ENCODE measurements at places on chromosomes 6 and 20. TPM values are rescaled to one million over a fixed set of nuclear protein-coding genes. Genes with fewer than 3 reads are reported as not detected.
A peak's percentile ranks its signal among the peaks of the same experiment; 100 is the strongest.

The NELFE gene
- 74.5 TPM for total RNA-seq

The GJA1 gene
- total RNA-seq: 24.0 TPM

The OPN5 gene
- not detected for total RNA-seq

The FILIP1 gene
- total RNA-seq: 51.5 TPM

- H3K36me3 ChIP-seq: no peaks in the 10 kb centered on the region
- H3K27me3 ChIP-seq: no peaks in the 10 kb centered on the region
- no peak overlapping the region for H3K4me3 ChIP-seq
- no peaks in the 10 kb centered on the region for H3K4me1 ChIP-seq
- no peak for DNase-seq
Observed at GRCh38 chr6:124055963-124056362, 252.3 kb downstream of the NKAIN2 start.

DNA sequence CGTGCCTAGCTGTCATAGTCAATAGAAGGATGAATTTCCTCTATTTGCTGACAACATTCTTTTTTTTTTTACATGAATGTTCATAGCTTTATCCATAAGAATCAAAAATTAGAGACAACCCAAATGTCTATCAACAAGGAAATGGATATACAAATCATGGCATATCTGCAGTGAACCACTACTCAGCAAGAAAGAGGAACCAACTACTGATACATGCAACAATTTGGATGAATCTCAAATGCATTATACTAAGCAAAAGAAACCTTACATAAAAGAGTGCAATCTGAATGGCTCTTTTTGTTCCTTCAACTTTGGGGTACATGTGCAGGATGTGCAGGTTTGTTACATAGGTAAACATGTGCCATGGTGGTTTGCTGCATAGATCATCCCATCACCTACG, 17.7 kb upstream of the MCM9 start:
- H3K36me3 ChIP-seq: no peaks in the 10 kb centered on the region
- no peaks in the 10 kb centered on the region for H3K27me3 ChIP-seq
- no peak overlapping the region for H3K27ac ChIP-seq
- no peak for DNase-seq
- no peak overlapping the region for H3K4me3 ChIP-seq
- no peaks in the 10 kb centered on the region for H3K4me1 ChIP-seq

The KCNB1 gene
- 17.4 TPM for total RNA-seq

GRCh38 chr6:110140650-110141049, 38.8 kb downstream of the WASF1 start:
- H3K4me3 ChIP-seq: no peak overlapping the region
- H3K27ac ChIP-seq: no peak overlapping the region
- no peaks in the 10 kb centered on the region for H3K36me3 ChIP-seq
- H3K27me3 ChIP-seq: no peaks in the 10 kb centered on the region
- no peak for DNase-seq
- no peaks in the 10 kb centered on the region for H3K4me1 ChIP-seq

DNA sequence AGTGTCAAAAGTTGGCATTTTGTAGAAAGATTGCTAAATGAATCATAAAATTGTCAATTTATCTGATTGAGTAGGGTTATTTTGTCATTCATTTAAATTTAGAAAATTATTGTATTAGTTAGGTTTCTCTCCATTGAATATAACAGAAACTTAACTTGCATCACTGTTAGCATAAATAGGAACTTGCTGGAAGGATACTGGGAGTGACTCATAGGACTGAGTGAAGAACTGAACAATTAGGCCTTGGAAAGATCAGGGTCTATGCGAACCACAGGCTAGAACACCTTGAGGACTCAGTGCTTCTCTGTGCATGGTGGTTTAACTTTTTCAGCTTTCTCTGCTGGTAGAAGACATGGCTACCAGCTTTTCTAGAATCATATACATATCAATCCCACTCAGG, 67.7 kb upstream of the IFNGR1 start:
- no peak overlapping the region for H3K4me3 ChIP-seq
- no peaks in the 10 kb centered on the region for H3K36me3 ChIP-seq
- no peak overlapping the region for H3K27ac ChIP-seq
- H3K27me3 ChIP-seq: no peaks in the 10 kb centered on the region
- DNase-seq: no peak
- no peaks in the 10 kb centered on the region for H3K4me1 ChIP-seq

DNA sequence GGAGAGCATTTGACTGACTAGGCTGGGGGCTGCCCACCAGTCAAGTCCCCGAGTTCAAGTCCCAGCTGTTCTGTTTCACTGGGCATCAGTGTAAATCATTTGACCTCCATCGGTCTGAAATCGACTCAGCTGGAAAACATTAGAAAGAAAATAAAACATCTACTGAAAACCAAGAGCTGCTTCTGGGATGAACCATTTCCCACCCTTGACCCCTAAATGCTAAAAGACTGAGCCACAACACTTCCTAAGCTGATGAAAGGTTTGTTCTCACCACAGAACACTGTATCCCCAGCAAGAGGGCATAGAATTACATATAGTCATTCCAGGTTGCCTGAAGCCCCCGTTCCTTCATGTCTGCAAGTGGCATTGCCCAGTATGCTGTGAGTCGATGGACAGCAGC, 237.0 kb upstream of the TAB2 start:
- H3K36me3 ChIP-seq: no peaks in the 10 kb centered on the region
- H3K4me1 ChIP-seq: peaks cover 45% of the 10 kb centered on the region
- DNase-seq: no peak
- H3K27me3 ChIP-seq: no peaks in the 10 kb centered on the region
- no peak overlapping the region for H3K4me3 ChIP-seq

The HM13 gene
- total RNA-seq: 40.3 TPM

- H3K36me3 ChIP-seq: peaks cover 9% of the 10 kb centered on the region
- no peak overlapping the region for H3K27ac ChIP-seq
- DNase-seq: no peak
- H3K4me3 ChIP-seq: no peak overlapping the region
- peaks cover 19% of the 10 kb centered on the region for H3K4me1 ChIP-seq
Observed at GRCh38 chr20:13430346-13431002, 208.3 kb downstream of the TASP1 start.

- H3K4me1 ChIP-seq: peaks cover 27% of the 10 kb centered on the region
- peak overlapping the region; percentile 93 for H3K27ac ChIP-seq
- DNase-seq: peak; percentile 68
- H3K27me3 ChIP-seq: no peaks in the 10 kb centered on the region
- H3K4me3 ChIP-seq: peak overlapping the region; percentile 66
Observed at GRCh38 chr20:63708301-63709148, 686 bp downstream of the ZGPAT start.

The ANKEF1 gene
- total RNA-seq: 1.1 TPM

The VGLL2 gene
- not detected for total RNA-seq

DNA sequence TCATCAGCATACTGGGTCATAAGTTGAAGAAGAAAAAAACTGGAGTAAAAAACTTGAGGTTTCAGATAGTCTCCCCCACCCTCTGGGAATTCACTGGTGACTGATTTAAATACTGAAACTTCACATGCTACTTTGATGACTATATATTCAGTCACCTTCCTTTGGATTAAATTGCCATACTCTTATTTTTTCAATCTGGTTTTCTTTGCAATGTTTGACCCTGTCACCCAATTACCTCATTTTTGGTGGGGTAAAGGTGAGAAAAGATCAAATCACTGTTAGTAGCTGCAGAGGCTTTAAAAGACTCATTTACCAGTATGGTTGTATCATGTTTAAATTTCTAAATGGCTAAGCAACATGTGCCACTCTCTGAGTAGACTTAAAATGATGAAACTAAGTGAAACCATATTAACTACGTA, 862.7 kb upstream of the FLRT3 start:
- no peaks in the 10 kb centered on the region for H3K36me3 ChIP-seq
- no peaks in the 10 kb centered on the region for H3K27me3 ChIP-seq
- no peaks in the 10 kb centered on the region for H3K4me1 ChIP-seq
- no peak overlapping the region for H3K27ac ChIP-seq
- no peak for DNase-seq
- no peak overlapping the region for H3K4me3 ChIP-seq

DNA sequence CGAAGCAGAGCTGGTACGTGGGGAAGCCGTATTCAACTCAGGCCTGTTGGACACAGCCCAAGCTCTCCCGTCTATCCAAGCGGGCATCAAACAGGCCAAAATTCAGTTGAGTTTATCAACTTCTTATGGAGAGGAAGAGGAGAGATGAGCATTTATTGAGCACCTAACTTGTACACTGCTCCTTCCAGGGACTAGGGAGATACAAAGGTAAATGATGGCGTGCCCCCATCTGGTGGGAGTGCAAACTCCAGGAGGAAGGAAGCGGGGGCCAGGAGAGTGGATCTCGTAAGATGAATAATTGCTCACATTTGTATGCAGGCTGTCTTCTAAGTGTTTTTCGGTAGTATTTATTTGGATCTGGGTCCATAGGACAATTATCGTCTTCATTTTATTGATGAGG, 146.6 kb downstream of the SOBP start:
- H3K4me3 ChIP-seq: no peak overlapping the region
- H3K36me3 ChIP-seq: peaks cover 3% of the 10 kb centered on the region
- peaks cover 15% of the 10 kb centered on the region for H3K4me1 ChIP-seq
- H3K27me3 ChIP-seq: peaks cover 9% of the 10 kb centered on the region
- H3K27ac ChIP-seq: no peak overlapping the region

DNA sequence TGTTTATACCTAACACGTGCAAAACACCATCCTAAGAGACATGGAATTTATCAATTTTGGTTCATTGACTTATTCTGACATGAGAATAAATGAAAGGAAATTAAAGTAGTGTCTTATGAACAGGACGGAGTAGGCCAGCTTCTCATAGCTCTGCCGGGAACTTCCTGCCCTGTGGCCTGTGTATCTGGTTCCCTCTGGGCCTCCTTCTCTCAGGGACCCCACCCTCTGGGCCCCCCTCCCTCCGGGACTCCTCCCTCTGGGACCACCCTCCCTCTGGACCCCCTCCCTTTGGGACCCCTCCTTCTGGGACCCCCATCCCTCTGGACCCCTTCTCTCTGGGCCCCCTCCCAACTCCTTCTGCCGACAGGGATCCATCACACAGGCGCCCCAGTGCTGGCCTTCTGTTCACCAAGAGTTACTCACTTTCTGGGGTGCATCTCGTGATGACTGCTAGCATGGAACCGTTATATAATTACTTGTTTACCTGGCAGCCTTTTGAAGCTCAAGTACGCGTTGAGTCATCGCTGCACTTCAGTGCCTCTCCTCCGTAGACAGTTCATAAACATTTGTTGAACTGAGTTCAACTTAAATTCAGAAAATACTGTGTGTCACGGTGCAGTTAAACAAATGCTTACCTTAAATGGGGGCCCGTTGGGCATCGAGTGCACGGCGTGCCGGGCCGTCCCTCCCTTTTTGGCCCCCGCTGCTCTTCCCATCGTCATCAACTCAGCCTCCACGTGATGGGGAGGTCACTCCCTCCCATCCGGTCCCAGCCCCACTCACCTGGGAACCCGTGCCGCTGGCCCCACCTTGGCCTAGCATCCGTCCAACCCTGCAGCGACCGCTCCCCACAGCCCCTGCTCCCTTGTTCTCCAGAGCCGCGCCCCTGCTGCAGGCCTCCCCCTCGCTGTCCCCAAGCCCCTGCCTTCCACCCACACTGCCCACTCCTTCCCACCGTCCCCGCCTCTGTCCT, 8.1 kb downstream of the CCR6 start:
- DNase-seq: peak; percentile 79
- H3K27ac ChIP-seq: no peak overlapping the region
- no peak overlapping the region for H3K4me3 ChIP-seq
- no peaks in the 10 kb centered on the region for H3K27me3 ChIP-seq
- H3K36me3 ChIP-seq: no peaks in the 10 kb centered on the region

GRCh38 chr6:52341561-52342260, 20.2 kb upstream of the PAQR8 start:
- H3K27ac ChIP-seq: no peak overlapping the region
- H3K4me3 ChIP-seq: no peak overlapping the region
- DNase-seq: no peak
- no peaks in the 10 kb centered on the region for H3K36me3 ChIP-seq
- no peaks in the 10 kb centered on the region for H3K27me3 ChIP-seq
- no peaks in the 10 kb centered on the region for H3K4me1 ChIP-seq

The SCUBE3 gene
- 2.1 TPM for total RNA-seq

- H3K36me3 ChIP-seq: no peaks in the 10 kb centered on the region
- no peak overlapping the region for H3K27ac ChIP-seq
- no peaks in the 10 kb centered on the region for H3K27me3 ChIP-seq
- H3K4me3 ChIP-seq: no peak overlapping the region
Observed at GRCh38 chr6:36374972-36375371, 12.5 kb downstream of the ETV7 start.

The JPH2 gene
- 128 TPM for total RNA-seq

DNA sequence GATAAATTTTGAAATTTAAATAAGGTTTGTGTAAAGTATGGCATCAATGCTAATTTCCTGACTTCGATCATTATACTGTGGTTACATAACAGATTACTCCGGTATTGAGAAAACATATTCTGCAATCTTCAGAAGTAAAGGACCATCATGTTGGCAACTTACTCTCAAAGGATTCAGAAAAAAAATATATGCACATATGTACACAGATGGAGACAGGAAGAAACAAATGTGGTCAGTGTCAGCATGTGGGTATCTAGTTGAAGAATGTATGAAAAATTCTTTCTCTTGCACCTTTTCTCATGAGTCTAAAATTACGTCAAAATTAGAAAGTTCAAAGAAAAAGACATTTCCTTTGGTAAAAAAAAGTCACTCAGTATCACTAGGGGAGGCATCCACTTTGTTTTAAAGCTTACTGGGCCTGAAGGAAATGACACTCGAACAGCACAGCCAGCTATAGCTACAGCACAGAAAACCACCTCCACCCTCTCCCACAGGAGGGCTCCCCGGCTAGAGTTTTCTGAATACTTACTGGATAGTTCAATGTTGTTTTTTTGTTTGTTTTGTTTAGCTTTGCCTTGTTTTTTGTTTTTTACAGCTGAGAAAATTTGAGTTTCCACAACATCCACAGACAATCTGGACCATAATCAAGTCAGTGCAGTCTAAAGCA, 317.2 kb upstream of the AGPAT4 start:
- H3K4me3 ChIP-seq: no peak overlapping the region
- H3K27me3 ChIP-seq: no peaks in the 10 kb centered on the region
- DNase-seq: no peak
- no peaks in the 10 kb centered on the region for H3K36me3 ChIP-seq
- H3K4me1 ChIP-seq: no peaks in the 10 kb centered on the region
- no peak overlapping the region for H3K27ac ChIP-seq

- peaks cover 13% of the 10 kb centered on the region for H3K27me3 ChIP-seq
- no peak overlapping the region for H3K27ac ChIP-seq
- H3K36me3 ChIP-seq: no peaks in the 10 kb centered on the region
- no peak for DNase-seq
Observed at GRCh38 chr6:72622094-72622940, 453 bp downstream of the KCNQ5 start.

DNA sequence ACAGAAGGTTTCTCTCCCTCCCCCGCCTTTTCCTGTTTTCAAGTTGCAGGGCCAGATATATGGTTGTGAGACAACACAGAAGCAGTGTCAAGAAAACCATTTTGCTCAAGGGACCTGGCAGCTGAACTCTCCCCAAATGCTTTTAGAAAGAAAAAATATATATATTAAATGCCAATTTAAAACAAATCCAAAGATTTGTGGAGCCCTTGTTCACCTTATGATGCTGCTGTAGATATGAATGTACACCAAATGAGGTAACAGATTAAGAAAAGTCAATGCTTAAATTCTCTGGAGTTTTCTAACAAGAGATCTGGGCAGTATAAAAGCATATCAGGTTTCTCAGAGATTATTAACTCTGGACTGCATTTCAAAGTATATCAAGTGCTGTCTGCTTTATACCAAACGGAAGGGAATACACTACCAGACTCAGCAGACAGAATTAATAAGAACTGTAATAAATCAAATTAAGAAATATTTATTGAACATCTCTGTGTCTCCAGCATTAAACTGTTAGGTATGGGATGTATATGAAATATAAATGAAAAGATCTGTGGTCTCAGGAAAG, 357.5 kb downstream of the HDGFL1 start:
- no peak overlapping the region for H3K27ac ChIP-seq
- DNase-seq: no peak
- H3K4me3 ChIP-seq: no peak overlapping the region
- H3K36me3 ChIP-seq: no peaks in the 10 kb centered on the region
- no peaks in the 10 kb centered on the region for H3K4me1 ChIP-seq
- H3K27me3 ChIP-seq: no peaks in the 10 kb centered on the region

GRCh38 chr20:20273286-20273685, 94.6 kb upstream of the INSM1 start:
- H3K36me3 ChIP-seq: no peaks in the 10 kb centered on the region
- no peaks in the 10 kb centered on the region for H3K4me1 ChIP-seq
- H3K4me3 ChIP-seq: no peak overlapping the region

All from sigmoid colon (tissue), 7 donors.